ENCODE measurements at places on chromosomes 3 and 15.

DNA sequence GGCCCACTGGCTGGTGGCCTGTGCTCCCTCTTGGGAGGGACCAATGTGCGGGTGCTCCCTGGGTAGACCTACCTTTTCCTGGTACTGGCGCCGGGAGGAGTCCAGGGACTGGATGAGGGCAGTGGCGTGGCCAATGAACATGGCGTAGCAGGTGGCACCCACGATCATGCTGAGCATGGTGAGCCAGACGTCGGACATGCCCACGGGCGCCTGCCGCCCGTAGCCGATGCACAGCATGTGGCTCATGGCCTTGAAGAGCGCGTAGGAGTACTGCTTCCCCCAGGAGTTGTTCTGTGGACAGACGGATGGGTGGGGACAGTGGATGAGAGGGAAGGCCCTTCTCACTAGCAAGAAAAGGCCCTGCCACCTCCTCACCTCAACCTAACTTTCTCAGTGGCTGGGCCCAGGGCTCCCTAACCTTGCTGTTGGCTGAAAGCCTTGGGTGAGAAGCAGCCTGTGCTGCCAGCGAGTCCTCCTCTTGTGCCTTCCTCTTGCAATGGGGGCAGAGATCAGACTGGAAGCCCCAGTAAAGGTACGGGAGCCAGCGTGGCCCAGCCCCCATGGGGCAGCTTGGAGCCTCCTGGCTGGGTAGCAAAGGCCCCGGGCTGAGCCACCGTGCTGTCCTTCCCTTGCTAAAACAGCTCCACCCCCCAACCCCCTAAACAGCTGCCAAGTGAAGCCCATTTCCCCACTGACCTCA, 39.1 kb downstream of the HCN4 start:
- DNase-seq, result no peak

DNA sequence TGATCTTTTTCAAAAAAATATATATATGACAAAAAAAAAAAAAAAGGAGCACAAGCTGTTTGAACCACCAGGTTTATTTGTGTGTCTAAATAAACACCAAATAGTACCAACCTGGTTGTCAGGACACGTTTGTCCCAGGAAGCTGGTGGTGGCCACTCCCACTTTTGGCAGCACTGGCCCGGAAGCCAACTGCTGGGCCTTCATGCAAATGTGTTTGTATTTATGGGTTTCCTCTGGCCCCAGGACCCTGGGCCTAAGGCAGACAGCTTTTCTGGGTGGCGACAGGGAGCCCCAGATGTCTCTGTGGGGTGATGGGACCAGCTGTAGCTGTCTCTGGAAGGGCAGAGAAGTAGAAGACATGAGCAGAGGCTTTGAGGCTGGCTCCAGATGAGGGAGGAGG, 31.6 kb downstream of the PRKCD start:
- DNase-seq, result no peak

DNA sequence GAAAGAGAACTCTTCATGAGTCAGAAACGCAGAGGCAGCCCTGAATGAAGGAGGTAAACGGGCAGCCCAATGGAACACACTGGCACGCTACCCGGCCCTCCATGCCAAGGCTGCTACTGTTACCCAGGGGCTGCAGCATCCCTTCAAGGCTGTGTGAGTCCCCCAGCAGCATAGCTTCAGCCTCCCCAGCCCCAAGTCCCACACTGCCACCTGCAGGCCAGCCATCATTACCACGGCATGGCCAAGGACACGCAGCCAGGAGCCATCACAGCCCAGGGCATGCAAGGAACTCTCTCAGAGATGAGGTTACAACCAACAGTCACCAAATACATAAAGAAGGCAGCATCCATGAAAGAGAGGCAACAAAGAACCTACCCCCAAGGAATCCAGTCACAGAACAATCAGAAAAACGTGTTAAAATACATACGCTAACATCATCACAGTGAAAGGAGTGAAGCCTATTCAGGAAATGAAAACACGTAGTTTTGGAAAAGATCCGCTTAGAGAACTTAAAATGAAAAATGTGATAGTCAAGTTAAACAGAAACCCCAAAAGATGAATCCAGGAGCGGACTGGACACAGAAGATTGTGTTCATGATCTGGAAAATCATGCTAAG, 22.4 kb downstream of the PLA2G4F start:
- peak; percentile 83 for DNase-seq

DNA sequence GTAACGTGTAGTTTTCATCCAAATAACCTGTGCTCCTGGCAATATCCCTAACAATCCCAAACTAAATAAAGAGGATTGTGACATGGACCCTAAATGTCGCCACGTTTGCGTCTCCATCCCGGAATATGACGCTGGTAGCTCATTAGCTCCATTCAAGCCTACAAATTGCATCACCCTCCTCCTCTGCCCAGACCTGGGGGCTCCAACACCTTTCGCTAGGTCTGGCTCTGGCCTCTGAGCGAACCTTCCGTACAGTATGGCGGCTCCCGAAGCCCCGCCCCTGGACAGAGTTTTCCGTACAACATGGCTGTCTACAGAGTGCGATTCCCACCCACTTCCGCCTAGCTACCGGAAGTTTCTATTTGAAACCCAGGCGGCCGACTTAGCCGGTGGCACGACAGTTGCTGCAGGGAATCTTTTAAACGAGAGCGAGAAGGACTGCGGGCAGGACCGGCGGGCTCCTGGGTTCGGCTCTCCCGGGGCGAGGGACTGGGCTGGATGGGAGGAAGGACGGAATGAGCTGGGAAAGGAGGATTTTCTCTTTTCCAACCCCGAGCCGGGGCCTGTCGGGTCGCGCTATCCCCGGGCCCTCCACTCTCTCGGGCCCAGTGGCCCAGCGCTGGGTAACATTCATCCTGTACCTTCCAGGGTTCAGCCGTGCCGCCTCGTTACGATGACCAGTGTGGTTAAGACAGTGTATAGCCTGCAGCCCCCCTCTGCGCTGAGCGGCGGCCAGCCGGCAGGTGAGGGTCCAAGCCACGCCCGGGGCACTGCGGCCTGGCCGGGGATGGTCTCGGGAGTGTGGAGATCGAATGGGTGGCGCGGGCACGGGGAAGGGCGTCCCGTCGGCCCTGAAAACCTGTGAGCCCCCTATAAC, at the start of gene KNSTRN:
Gene KNSTRN, plus strand, starts transcription at position 142 of the 877 bp plus-strand sequence. Its CDS starts 115 bp downstream, at position 257.
- DNase-seq, result peak; percentile 96

- DNase-seq, result no peak
Measured at GRCh38 chr3:101377796-101378195, 57.4 kb upstream of the IMPG2 start.

DNA sequence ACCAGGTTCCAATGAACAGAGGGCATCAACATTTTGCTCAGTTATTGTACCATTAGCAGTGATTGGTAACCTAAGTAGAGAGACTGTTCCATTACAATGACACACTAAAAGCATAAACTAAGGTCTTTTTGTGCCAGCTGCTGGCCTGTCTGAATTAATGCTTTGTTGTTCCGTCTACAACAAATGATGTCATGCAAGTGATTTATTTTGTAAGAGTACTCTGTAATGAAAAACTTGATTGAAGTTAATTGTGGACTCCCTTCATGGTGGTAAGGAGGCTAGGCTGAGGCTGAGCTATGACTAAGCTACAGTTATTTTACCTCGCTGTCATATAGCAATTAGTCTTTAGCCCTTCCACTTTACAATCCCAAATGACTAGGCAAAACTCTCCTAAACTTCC, 23.2 kb downstream of the RCN2 start:
- DNase-seq, result no peak

- no peak for DNase-seq
Measured at GRCh38 chr15:95591270-95591669, 739.2 kb upstream of the NR2F2 start.

- no peak for DNase-seq
Measured at GRCh38 chr15:55239440-55240124, 42.8 kb upstream of the RSL24D1 start.

GRCh38 chr15:54582863-54583643, 604.8 kb downstream of the UNC13C start:
- DNase-seq, result no peak

DNA sequence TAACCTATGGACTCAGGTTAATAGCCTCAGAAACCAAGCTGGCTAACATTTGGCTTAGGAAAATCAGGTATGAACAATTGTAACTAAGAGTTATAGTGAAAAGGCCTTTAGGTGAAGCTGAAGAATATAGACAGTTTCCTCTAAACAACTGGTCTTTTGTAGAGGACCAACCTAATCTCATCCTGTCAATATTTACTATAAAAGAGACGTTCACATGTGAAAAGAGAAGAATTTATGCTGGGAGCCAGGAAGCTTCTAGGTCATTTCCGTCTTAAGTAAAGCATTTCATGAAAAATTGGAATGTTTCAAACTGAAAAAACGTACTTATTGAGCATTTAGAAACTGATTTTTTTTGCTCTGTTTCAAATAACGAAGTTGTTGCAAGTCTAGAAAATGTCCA, 764.3 kb upstream of the GOLIM4 start:
- no peak for DNase-seq

DNA sequence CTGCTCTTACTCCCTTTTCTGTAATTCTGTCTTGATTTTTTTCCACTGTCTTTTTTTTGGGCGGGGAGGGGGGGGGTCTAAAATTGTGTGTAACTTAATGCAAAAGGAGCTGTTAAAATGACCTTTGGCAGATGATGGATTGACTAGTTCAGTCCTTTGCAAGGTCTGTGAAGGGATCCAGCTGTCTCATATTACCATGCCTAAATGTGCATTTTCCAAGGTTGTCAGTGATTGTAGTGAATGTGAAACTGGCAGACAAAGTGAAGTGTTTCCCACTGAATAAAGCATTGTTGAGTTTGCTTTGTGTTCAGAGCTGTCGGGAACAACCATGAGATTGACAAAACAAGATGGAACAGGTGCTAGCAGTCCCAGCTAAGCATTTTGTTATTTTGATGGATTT, 110.1 kb upstream of the SKOR1 start:
- no peak for DNase-seq

- no peak for DNase-seq
Measured at GRCh38 chr3:159620281-159620680, 368.4 kb upstream of the IL12A start.

Data from iPS-NIHi11 (cell line).